Glutamatergic neuron (in vitro differentiated cells): ENCODE measurements at places on chromosomes 3 and 15. TPM values are rescaled to one million over a fixed set of nuclear protein-coding genes. Genes with fewer than 3 reads are reported as not detected.

- no peak for DNase-seq
These were observed 83.8 kb downstream of the MAP4 start for GRCh38 chr3:47932421-47932820.

The LMAN1L gene
- not detected for total RNA-seq

DNA sequence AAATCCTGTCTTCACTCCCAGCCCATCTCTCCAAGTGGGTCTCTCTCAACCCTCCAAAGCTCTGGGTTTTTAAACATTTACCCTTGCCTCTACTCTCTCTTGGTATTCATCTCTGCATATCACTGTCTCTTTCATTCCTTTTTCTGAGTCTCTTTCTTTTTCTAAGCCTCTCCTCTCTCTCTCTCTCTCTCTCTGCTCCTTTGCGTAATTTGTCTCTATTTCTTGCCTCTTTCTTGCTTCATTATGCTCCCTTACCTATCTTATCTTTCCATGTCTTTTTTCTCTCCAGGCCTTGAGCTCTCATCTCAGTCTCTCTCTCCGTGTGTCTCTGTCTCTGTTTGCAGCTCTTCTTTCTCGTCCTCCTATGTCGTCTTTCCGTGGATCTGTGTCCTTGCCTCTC, 678 bp upstream of the SCAMP5 start:
- DNase-seq, result no peak

- peak; percentile 78 for DNase-seq
These were observed at the start of gene SCG5 for GRCh38 chr15:32641517-32642059. SCG5 (plus strand) TSS chr15:32641710; CDS start chr15:32643593, 1,883 bp downstream.

GRCh38 chr15:66819084-66819483, 117.0 kb downstream of the SMAD6 start:
- DNase-seq, result no peak
